ENCODE measurements at places on chromosomes 2 and 18. TPM values are rescaled to one million over a fixed set of nuclear protein-coding genes. Genes with fewer than 3 reads are reported as not detected.

GRCh38 chr2:108412995-108413710 lies 35.4 kb downstream of the SULT1C4 start:
- peak; percentile 98 for DNase-seq

Gene MERTK
- total RNA-seq = 0.10 TPM

DNA sequence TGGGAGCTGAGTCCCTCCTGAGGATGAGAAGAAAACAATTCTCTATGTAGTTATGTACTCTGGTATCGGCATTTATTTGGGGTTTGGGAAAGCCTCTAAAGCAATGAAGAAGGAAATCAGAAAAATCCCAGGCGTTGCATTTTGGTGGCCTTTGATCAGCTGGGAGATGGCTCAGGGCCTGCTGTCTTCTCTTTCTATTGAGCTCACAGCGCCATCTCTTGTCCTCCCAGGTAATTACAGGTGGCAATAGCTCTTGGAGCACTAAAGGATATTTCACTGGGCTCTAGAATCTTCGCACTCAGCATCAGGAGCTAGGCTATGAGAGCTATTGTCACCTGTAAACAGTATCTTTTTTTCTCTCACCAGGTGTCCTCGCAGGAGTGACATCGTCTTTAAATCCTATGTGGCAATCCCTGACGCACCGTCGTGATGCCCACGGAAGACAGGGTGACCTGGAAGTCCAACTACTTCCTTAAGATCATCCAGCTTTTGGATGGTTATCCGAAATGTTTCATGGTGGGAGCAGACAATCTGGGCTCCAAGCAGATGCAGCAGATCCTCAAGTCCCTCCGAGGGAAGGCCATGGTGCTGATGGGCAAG lies 76.1 kb upstream of the PMAIP1 start:
- peak; percentile 73 for DNase-seq

DNA sequence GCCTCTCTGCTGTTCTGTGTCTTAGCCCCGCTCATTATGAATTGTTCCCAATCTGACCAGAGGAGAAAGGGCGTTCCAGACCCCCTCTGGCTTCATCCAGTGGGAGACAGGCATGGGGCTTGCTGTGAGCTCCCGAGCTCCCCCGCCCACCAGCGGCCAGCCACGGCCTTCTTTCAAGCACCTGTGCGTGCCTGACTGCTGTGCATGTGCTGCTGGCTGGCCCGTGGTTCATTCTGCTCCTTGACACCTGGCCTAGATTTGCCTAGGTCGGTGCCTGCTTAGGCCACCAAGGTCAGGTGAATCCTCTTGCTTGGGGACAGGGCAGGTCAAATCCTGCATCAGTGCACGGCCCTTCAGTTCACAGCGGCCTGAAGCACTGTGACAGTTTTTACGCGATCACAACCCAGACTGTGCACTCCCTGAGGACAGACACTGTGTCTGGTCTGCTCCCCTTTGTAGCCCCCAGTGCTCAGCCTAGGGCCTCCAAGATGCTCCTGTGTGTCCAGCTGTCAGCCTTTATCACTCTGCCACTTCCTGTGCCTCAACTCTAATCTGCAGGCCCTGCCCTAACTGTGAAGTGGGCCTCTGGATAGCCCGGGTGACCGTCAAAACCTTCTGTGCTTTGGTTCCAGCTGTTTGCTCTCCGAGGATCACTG lies 3.6 kb upstream of the LPIN1 start:
- no peak for DNase-seq

Data from A172 (cell line).